Heart left ventricle (tissue), 16 donors: ENCODE measurements at places on chromosomes 12 and 14. TPM values are rescaled to one million over a fixed set of nuclear protein-coding genes. Genes with fewer than 3 reads are reported as not detected.

- no peak for DNase-seq
These were observed 135.4 kb downstream of the ZFP36L1 start for GRCh38 chr14:68657300-68658028.

The SCN8A gene
- total RNA-seq, result 0.97 TPM

- no peak for DNase-seq
These were observed 163.1 kb upstream of the TMPO start for GRCh38 chr12:98352218-98352811.

DNA sequence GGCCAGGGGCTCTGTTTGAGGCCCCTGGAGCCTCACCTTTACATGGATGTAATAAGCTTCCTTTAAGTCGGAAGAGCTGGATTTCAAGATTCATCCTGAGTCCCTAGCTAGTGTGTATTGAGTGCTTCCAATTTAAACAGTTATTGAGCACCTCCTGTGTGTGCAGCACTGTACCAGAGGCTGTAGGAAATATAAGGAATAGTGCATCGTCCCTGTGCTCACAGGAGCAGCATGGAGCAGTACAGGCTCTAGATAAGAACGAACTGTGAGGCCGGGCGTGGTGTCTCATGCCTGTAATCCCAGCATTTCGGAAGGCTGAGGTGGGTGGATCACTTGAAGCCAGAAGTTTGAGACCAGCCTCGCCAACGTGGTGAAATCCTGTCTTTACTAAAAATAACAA is 65.8 kb upstream of the METAP2 start:
- no peak for DNase-seq

DNA sequence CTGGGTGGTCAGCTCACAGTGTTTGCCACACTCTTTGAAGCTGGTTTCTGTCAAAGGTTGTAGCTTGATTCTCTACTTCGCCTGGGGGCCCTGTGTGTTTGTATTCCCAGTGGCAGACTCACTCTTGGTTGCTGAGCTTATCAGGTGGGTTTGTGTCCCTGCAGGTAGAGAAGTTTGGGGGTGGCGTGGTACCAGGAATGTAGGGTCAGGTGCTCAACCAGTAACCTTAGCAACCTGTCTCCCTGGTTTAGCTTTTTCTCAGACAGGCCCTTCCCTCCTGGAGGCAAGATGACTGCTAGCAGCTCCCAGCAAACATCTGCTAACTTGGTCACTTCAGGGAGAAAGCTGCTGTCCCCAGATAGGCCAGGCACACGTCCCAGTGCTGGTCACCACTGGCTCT is 352.2 kb downstream of the AACS start:
- no peak for DNase-seq

DNA sequence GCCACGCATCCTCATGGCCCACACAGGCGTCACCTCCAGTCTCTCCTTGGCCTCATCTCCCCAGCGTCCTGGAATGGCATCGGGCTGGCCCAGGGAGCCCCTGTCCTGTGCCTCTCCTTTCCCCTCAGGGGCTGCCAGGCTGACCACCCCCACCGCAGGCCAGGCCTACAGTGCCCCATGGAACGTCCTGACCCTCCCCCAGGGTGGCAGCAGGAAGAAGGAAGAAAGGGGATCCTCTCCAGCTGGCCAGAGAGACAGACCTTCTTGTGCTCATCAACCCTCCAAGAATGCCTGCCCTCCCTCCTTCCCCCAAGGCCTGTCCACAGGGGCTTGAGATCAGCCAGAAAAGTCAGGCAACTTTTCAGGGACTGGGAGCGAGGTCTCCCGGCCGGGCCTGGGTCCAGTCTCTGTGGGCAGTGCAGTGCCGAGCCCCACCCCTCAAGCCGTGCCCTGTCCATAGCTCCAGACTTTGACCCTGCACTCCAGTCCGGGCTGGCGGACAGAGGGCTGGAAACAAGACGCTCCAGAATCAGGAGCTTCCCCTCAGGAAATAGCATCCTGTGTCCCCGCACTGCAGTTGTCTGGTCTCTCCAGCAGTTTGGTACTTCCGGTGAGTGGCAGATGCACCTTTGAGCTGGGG is at the start of gene DAO:
DAO (plus strand) TSS at position 478 of the 640 bp plus-strand sequence. CDS start 4,915 bp downstream, outside the sequence.
- no peak for DNase-seq

The SIX6 gene
- total RNA-seq, result not detected

DNA sequence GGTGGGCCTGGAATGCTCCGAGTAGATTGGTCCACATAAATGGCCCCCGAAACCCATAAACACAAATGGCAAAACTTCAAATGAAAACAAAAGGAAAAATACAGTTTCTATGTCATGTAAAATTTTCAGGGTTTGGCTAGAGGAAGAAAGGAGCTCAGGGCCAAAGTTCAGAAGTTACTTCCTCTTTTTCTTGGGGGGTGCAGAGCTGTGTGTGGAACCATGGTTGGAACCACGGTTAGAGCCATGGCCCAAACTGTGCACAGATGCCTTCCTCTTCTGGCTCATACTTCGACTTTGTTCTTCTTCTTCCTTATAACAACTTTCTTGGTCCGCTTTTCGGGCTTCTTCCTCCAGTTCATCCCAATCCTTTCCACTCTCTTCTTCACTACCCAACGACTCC is 51.7 kb downstream of the MGST1 start:
- DNase-seq, result no peak

DNA sequence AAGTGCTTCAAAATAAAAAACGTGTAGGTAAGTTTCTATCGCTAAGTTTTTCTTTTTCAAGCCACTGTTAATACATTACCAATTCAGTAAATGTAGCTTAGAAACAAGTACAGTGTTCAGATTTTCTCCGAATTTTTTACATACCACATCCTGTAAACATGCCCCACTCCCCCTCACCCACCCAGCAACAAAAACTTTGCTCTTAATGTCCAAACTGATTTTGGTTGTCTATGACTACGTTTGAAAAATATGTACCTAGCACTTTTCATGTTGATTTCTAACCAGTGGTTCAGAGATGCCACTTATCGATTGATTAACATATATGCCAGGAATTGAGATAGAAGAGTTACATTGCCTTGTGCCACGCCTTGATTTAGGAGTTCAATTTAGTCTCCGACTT is 663 bp upstream of the LIN7A start:
- DNase-seq, result no peak

DNA sequence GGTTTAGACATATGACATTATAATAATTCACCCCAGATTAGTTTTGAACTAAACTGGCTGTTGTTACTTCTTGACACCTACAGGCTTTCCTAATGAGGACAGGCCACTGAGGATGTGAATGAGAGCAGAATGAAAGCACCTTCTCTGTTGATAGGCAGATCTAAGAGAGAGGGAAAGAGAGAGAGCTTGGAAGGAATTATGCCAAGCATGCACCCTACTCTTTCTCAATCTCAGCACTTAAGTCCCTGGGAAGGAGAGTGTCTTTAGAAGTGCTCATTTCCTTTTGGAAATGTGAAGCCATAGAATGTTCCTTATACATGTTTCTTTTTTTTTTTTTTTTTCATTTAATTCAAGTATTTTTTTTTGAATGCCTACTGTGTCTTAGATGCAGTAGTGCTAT is 49.0 kb downstream of the TBC1D15 start:
- no peak for DNase-seq

DNA sequence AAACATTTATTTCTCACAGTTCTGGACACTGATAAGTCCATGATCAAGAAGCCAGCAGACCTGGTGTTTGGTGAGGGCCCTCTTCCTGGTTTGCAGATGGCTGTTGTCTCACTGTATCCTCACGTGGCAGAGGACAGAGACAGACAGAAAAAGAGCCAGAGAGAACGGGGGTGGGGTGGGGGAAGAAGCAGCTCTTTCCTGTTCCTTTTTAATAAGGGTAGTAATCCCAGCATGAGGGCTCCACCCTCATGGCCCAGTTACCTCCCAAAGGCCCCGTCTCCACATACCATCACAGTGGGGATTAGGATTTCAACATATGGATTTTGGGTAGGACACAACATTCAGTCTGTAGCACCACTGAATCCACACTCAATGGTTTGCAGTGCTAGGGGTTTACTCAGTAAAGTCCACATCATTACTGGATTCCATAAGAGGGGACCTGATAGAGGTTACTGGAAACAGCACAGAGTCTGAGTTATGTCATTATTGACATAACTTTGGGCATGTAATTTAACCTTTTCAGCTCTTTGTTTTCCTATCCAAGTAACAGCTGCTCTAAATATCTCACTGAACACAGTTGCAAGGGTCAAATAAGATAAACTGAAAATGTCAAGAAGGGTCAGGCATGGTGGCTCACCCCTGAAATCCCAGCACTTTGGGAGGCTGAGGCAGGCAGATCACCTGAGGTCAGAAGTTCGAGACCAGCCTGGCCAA is 53.2 kb downstream of the RPAP3 start:
- no peak for DNase-seq

DNA sequence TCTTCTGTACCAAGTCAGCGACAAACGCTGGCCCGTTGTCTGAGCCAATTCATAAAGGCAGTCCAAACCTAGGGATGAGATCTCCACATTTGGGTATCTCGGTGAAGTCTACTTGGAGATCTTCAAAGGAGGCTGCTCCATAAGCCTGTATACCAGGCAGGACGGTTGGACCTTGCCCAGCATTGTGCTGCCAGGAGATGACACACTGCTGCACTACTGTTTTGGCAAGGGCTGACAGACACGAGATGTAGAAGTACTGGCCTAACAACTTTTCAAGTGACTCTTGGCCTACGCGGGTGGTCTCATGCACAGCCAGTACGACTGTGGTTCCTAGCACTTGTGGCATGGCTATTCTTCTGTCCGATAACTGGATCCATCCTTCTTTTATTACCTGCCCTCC is 135.3 kb downstream of the SLC38A6 start:
- DNase-seq, result no peak

The PMEL gene
- 1.3 TPM for total RNA-seq

DNA sequence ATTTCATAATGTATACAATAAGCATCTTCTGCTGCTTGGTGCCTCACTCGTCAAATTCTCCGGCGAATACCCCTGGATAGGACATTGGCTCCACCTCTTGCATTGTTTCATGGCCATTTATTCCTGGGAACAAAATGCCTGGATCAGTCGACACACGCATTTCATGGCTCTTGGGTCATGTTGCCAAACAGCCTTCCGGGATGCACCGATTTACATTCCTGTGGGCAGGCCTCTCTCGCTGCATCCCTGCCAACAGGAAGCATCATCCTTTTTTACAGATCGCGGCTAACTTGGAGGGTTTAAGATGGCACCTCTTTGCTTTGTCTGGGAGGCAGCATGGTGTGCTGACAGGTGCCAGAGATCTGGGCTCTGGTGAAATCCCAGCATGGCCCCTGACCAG is 32.7 kb upstream of the RIMBP2 start:
- DNase-seq, result no peak

DNA sequence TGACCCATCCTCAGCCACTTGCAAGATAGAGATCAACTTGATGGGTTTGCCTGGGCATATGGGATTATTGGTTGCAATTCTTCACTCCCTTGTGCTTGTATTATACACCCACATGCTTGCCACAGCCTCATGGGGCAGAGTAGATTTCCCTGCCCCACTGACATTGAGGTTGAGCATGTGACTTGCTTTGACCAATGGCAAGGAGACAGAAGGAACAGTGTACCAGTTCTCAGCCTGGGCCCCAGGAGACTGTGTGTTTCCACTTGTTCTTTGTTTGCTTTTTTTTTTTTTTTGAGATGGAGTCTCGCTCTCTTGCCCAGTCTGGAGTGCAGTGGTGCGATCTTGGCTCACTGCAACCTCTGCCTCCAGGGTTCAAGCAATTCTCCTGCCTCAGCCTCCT is 31.8 kb downstream of the CALM1 start:
- no peak for DNase-seq

- no peak for DNase-seq
These were observed 115.1 kb downstream of the GALC start for GRCh38 chr14:87877877-87878276.

DNA sequence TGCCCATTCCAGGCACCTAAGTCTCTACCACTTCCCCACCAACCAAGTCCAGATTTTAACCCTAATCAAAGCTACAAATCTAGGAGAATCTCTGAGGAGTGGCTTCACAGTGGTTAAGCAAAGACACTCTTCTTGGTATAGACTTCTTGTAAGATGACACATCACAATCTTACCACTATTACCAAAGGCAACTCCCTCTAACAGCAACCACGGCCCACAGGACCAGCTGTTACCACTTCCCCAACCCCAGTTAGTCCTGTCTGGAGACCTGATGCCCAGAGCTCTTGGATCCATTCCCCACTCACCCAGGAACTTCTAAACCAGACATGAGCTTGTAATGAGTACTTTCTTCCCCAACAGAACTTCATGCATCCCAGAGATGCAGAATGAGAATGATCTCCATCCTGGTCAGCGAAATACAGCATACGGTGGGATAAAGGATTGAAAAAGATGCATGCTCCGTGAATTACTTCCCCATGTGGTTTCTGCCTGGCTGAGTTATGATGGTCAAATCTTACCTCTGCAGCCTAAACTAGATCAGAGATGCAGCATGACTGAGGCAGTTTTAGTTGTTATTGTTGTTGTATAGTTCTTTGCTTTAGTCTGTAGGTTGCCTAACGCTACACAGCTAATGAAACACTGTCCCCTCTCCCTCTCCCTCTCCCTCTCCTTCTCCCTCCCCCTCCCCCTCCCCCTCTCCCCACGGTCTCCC is 87.7 kb upstream of the FOXN3 start:
- no peak for DNase-seq

The ESRRB gene
- 9.8 TPM for total RNA-seq

- no peak for DNase-seq
These were observed 1.7 kb downstream of the ATF7 start for GRCh38 chr12:53624458-53624857.

The NUDT4 gene
- 248 TPM for total RNA-seq

DNA sequence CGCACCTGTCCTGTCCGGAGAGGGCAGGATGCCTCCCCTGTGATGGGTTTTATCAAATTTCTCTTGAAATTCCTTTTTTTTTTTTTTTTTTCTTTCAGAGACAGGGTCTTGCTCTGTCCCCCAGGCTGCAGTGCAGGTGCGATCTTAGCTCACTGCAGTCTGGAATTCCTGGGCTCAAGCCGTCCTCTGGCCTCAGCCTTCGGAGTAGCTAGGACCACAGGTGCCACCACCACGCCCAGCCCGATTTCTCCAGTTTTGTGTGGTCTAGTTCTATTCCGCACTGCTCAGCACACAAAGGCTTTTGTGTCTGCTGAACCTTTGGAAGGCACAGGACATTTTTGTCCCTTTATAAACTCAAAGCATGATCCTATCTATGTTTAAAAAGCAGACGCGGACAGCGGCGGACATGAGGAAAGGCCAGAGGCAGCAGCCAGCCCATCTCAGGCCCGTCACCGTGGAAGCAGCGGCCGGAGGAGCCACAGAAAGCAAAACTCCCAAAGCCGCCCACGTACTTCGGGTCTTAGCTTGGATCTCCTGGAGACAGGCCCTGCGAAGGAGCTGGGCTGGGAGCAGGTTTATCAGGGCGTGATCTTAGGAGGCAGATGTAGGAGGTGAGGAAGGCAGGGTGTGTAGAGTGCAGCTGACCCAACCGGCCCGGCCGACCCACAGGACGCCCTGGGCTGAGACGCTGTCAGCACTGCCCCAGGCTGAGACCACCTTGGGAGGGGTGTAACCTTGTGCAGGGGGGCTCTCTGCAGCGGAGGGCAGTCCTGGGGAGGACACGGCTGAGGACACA is 30.9 kb upstream of the FBRSL1 start:
- no peak for DNase-seq
